H54 (cell line): ENCODE measurements at places on chromosomes 11 and 22.
A peak's percentile ranks its signal among the peaks of the same experiment; 100 is the strongest.

DNA sequence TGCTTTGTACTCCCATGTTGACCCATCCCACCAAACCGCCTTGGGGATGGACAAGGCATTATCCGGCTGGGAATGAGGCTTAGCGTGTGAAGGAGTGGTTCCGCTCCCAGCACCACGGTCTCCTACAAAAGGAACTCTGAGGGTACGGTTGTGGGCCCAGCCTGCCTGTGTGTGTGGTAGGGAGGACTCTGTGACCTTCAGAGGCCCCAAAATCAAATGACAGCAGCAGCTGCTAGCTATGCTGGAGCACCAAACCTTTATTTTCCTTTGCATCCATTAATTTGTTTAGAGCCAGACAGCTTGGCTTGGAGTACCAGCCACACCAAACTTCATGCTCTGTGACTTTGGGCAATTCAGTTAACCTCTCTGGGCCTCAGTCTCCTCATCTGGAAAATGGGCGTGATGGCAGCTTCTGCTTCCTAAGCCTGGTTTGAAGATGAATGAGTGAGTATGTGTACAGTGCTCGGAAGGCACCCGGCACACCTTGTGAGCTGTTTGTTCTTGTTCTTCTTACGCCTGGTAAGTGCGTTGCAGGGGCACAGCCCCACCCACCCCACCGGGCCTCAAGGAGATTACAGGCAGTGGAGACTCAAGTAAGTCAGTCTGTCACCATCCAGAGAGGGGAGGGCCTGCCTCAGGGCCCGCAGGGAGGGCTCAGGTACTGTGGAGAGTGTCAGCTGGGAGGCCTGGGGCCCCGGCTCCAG lies 25.3 kb downstream of the MB start:
- DNase-seq = no peak

DNA sequence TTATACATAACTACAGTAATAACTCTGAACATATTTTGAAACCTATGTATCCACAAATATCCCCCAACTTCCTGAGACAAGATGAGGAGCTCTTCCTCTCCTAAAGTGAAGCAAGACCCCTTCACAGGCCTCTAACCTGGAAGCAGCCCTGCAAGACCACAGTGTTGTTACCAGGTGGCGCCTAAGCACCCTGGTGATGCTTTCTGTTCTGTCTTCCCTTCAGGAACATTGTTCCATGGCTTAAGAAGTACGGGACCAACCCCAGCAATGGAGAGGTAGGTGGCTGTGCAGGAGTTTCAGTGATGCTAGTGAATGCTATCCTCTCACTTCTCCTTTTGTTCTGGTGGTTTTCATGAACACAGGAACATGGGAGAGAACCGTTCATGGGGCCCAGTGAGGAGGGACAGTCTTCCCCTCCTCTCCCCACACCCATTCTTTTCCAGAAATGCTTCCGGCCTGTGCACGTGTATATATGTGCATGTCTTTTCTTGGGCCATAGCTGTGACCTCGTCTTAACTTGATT lies 6.4 kb downstream of the PPIL2 start:
- no peak for DNase-seq

DNA sequence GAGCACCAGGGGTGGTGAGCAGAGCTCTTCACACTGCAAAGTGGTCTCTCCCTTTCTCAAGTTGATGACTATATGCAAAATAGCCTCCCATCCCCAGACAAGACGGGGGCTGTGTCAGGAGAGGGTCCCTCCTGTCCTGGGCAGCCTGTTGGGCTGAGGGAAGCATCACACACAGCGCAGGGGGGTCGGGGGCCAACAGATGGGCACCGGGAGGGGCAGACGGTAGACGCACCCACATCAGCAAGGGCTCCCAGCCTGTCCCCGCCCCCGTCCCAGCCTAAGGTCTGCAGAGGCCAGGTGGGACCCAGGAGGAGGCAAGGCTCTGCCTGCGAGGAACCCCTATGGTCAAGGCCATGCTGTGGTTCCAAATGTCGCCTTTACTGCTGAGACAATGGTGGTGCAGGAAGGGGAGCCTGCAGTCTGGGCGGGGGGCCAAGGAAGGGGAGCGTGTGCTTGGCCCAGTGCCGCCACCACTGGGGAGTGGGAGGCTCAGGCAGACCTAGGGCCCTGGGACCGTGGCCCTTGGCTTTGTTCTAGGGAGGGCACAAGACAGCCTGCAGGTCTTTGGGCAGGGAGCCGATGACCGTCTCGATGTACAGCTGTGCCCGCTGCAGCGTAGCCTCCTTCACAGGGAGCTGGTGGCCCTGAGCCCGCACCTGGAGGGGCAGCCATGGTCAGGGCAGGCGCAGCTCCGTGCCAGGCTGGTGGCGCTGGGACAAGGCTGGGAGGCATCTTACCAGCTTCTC lies 4.3 kb upstream of the PLXNB2 start:
- no peak for DNase-seq

DNA sequence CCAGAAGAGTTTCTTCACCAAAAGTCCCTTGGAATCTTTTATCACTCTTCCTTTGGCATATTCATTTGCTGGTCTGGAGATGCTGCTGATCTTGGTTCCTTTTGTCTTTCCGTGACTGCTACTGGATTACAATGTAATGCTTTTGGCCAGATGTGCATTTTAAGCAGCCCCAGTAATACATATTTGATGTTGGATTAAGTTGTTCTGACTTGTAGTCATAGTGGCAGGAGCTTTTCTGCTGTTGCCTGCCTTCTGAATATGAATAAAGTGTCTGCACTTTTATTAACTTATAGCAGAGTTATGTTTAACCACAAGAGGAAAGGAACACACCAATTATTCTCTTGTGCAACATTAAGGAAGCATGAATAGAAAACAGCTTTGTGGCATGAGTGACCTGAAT lies 360.0 kb upstream of the DDI1 start:
- no peak for DNase-seq

- no peak for DNase-seq
These were observed 33.8 kb downstream of the TECTA start for GRCh38 chr11:121134741-121135312.

DNA sequence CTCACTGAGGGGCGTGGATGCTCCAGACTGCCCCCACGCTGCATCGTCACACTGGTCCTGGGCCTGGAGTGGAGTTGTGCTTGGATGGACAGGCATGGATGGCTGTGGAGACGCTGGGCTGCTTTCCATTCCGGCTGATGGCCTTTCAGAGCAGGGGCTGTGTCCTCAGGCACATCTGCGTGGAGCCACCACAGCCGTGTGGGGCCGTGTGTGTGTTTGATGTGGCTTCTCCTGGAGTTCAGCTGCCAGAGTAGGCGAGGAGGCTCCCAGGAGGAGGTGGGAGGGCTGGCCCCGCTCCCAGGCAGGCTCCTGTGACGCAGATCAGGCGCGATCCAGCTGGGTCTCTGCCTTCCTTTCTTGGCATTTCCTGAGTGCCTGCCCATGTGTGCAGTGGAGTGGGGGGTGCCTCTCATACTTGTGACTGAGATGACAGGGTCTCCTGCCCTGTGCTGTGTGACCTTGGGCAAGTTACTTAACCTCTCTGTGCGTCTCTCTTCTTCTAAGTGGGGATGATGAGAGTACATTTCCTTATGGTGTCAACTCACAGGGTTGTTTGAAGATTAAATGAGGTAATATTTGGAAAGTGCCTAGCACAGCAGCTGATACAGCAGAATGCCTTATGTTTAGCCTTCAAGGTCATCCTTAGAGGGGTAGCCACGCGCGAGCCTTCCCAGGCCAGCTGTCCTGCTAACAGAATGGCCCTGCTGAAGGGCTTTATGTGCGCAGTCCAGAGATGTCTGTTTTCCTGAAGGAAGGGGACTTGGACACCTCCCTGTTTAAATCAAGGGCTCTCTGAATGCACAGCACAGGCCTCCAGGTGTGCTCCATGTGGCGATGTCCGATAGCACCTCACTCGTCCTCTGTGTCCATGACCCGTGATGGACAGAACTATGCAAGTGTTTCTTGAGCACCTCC lies 33.5 kb downstream of the GLB1L2 start:
- no peak for DNase-seq

GRCh38 chr11:75873417-75874221 lies 58.6 kb downstream of the UVRAG start:
- DNase-seq = no peak

DNA sequence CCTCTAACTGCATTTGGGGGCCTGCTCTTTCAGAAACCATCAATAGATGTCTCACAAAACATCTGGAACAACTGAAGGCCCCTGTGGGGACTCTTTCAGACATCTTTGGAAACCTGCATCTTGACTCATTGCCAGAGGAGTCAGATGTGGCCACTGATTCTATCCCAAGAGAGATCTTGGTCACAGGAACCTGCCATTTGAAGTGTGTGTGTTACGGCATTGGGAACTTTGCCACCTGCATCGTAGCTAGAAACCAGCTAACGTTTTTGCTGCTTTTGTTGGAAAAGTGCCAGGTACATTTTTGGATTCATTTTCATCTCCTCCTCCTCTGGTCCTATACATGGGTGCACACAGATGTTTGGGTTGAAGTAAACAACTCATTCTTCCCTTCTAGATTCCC lies 4.3 kb downstream of the SRRD start:
- DNase-seq = no peak

GRCh38 chr22:36252754-36253522 lies at the start of gene APOL1:
TSS of gene APOL1 (plus strand) at chr22:36253133. CDS start at chr22:36254956, 1,823 bp downstream.
- DNase-seq = peak; percentile 24

DNA sequence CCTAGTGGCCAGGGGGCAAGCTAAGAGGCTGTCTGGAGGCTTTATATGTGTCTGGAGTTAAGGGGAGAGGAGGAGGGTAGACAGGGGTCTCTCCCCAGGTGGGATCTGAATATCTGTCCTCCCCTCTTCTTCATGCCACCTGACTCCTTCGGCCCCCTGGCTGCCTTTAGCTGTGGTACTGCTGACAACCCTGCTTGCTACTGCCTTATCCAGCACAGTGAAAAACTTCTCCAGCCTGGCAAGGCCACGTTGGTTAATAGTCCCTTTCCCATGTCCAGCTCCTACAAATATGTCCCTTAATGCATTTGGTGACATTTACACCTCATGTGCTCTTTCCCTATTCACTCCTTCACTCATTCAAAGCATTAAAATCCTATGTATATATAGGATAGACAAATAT lies 42.4 kb upstream of the NNMT start:
- no peak for DNase-seq

GRCh38 chr11:22702031-22702430 lies 35.6 kb downstream of the GAS2 start:
- no peak for DNase-seq

- no peak for DNase-seq
These were observed 24.1 kb downstream of the FXYD6 start for GRCh38 chr11:117852309-117852708.

DNA sequence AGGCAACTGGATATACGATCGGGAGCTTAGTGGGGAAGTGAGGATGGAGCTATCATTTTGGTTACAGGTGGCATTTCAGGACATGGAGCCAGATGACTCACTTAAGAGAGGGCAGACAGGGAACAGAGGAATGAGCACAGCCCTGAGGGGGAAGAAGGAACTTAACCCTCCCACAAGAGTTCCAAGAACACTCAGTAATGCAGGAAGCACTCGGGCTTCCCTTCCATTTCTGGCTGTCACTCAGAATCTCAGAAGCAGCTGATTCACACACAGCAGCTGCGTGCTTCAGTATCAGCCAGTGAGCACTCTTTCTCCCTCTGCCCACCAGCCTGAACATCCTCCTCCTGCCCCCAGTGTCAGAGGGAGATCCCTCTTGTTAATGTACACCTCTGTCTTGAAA lies 34.8 kb downstream of the EFCAB6 start:
- peak; percentile 15 for DNase-seq

GRCh38 chr11:119388103-119388502 lies 6.6 kb upstream of the USP2 start:
- DNase-seq = no peak

DNA sequence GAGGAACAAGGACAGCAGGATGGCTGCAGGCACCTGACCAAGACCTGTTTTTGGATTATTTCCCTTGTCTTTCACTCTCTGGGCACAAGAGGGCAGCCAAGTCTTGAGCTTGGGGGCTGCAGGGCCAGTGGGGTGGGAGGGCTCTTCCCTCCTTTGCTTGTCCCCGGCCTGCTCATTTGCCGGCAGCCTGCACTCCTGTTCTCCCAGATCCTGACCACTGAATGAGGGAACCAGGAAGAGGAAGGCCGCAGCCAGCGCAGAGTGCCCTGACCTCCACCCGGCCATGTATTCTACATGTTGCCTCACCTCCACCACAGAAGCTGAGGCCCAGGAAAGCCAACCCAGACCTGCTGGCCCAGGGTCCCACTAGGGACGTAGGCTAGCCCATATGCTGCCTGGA lies 15.5 kb upstream of the NNMT start:
- peak; percentile 44 for DNase-seq

DNA sequence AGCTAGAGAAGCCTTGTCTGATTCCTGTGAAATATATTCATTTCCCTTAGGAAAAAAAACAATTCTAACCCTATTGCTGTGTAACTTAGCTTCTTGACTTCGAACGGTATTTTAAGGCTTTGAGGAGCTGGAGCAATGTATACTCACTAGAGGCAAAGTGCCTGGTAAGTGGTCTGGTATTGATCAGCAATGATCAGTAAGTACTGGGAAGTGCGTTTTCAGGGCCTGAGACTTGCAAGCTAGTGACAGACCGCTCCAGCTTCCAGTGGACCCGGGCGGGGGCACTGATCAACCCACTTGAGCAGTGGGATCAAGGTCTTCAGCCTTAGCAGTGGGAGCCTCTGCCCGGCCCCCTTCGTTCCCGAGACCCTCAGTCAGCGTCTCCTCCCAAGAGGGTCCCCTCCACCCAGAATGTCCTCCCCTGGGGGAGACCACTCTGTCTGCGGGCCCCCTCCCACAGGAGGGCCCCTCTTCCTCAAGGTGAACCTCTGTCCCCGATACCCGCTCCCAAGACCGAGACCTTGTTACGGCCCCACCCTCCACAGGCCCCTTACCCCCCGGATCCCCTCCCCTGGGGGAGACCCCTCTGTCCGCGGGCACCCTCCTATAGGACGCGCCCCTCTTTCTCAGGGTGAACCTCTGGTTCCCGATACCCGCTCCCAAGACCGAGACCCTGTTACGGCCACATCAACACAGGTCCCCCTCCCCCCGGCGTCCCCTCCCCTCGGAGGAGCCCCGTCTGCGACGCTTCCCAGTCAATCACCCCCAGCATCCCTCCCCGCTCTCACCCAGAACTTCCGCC lies 452 bp upstream of the ATXN10 start:
- no peak for DNase-seq

GRCh38 chr11:108516125-108516524 lies 17.9 kb upstream of the POGLUT3 start:
- no peak for DNase-seq
